Stimulated activated CD8-positive, alpha-beta memory T cell treated with anti-CD3 and anti-CD28 coated beads, Interleukin-15, amount 100 ng/mL, for 4 hours (primary cell): ENCODE measurements at places on chromosomes 1 and 21.

- no peak for DNase-seq
Observed at GRCh38 chr1:1418464-1419362, 2.4 kb downstream of the ANKRD65 start.

DNA sequence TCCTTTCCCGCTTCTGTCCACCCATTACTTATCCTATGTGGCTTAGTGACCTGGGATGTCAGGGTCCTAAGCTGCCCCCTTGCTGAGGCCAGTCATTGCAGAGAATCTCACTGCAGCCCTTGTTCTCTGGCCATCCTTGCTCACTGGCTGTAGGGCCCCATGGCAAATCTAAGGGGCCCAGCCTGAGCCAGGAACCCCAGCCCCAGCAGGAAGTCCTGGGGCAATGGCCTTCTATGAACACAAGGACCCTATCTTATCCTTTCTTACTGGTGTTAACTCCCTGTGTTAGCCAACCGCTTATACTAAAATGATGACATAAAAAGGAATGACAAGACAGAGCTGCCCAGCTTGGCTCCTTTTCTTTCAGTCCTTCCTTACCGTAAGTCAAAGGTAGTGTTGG is 29.9 kb downstream of the DHCR24 start:
- DNase-seq: no peak

GRCh38 chr1:39946216-39946615 is 8.7 kb upstream of the MFSD2A start:
- DNase-seq: no peak

DNA sequence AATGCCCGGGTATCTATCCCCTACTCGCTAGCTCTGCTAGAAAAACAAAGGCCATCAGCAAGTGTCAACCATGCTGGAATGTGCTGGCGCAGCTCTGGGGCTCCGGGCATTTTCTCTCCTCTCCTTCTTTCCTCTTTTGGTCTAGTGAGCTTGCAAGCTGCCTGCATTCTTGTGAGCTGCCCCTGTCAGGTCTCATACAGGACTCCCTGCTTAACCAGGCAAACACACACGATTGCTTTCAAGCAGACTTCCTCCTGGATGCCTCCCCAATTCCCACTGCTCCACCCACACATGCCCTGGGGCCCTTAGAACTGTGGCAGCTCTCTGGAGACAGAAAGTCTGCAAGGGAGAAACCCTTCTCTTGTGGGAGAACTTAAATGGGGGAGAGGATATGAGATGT is 35.7 kb upstream of the SUCO start:
- no peak for DNase-seq

GRCh38 chr1:63795455-63795854 is 21.6 kb downstream of the ROR1 start:
- no peak for DNase-seq

DNA sequence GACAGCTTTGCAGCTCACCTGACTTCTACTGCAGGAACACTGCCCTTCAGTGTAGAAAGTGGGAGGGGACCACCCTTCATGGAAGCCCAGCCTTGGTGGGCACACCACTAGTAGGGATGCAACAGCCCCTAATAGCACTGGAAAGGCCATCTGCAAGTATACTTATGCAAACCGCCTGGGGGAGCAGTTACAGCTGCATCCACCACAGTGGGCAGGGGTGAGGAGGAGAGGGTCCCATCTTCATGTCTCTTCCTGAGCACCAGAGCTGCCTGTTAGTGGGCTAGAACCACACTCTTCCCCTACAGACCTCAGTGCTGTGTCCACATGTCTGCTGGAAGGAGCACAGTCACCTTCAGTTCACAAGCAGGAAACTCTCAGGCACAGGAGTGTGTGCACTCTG is 66.2 kb upstream of the LHX8 start:
- no peak for DNase-seq

- no peak for DNase-seq
Observed at GRCh38 chr21:29718081-29718815, 221.5 kb downstream of the GRIK1 start.

GRCh38 chr1:61142726-61143500 is 60.6 kb downstream of the NFIA start:
- no peak for DNase-seq

DNA sequence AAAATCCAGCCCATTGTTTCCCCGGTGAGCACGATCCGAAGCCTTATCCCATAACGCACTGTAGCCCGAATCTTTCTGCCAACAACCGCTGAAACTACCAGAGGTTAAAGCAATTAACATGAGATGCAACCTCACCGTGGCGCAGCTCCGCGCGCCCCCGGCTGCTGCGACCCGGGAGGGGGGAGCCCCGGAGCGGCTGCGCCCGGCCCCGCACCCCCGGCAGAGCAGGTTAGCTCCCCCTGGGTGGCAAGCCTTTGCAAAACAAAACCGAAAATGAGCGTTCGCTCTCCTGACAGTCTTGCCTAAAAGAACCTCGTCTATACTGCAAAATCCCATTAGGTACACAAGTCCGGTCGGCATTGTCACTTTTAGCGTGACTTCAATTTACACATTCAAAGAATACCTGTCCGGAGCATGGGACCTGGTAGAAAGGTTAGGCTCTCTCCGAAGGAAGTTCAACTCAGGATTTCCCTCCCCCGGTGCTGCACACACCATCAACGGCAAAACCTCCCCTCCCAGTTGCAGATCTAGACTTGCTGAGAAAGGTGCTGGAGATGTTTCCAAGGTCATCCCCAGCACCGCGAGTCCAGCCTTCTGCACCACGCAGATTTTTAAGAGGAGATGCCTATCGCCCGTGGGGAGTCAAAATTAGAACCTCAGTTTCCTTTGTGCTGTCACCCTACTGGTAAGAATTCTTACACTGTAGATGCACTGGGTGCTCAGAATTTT is 107.5 kb downstream of the ZNF281 start:
- peak; percentile 39 for DNase-seq

- DNase-seq: no peak
Observed at GRCh38 chr1:70146488-70146887, 58.9 kb downstream of the LRRC40 start.

DNA sequence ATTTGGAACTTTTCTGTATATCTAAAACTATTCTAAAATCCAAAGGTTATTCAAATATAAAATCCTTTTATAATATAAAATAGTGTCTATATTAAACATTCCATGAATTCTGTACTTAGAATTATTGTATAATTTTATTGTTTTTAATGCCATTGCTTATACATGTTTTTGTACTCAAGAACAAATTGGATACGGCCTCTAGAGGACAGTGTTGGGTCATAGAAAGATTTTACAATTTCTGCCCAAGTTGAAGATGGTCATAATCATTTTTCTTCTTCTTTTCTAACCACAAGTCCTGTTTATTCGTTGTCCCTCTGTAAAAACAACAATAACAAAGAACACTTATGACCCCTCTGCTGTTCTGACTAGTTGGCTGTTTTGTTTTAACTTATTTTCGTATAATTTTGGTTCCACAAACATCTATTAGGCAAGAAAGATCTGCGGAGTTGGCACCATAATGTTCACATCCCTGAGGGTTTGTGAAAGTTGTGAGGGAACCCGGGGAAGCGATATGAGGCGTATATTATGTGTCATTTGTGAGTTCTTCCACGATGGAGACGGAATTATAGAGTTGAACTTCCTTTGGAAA is 75.7 kb upstream of the KIF26B start:
- no peak for DNase-seq

DNA sequence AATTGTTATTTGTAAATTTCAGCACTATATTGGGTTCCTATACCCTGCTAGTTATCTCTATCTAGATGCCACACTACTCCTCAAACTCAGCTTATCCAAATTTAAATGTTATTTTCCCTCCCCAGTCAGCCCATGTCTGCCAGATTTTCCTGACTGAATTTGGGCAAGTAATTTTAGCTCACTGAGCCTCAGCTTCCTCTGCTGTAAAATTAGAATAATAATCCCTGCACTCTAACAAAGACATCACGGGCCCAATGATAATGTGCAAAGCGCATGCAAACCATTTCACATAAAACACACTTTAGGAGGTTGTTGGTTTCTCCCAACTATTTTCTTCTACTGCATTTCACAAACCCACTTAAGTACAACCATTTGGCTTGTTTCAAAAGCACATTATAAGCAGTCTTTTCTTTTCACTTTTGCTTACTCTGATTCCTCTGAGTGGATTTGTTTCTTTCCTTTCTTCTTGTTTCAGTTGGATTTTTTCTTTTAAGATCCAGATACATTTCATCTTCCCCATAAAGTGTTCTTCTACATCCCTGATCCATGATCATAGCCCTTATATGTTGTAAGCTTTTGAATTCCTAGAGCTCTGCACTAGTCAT is 152.8 kb upstream of the DPT start:
- DNase-seq: no peak

DNA sequence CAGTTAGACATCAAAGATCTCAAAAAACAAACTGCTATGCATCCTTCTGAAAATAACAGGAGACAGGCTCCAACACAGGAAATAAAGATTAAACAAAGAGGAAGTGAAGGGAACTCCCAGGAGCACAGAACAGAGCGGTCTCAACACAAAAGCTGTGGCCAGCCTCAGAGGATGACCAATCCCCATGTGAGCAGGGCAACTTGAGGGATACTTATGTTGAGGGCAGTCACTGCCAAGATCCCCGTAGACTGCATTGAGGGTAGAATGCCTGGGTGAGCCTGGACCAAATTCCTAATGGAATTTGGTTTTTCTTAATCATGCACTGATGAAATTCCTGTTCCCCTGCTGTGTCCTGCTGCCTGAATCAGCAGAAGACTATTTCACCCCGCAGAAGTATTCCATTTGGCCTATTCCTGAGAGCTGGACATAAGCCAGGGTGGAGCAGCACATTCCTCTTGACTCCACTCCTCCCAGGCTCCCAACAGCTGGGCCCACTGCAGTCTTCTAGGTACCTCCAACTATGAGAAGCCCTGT is 49.0 kb downstream of the JAK1 start:
- no peak for DNase-seq

DNA sequence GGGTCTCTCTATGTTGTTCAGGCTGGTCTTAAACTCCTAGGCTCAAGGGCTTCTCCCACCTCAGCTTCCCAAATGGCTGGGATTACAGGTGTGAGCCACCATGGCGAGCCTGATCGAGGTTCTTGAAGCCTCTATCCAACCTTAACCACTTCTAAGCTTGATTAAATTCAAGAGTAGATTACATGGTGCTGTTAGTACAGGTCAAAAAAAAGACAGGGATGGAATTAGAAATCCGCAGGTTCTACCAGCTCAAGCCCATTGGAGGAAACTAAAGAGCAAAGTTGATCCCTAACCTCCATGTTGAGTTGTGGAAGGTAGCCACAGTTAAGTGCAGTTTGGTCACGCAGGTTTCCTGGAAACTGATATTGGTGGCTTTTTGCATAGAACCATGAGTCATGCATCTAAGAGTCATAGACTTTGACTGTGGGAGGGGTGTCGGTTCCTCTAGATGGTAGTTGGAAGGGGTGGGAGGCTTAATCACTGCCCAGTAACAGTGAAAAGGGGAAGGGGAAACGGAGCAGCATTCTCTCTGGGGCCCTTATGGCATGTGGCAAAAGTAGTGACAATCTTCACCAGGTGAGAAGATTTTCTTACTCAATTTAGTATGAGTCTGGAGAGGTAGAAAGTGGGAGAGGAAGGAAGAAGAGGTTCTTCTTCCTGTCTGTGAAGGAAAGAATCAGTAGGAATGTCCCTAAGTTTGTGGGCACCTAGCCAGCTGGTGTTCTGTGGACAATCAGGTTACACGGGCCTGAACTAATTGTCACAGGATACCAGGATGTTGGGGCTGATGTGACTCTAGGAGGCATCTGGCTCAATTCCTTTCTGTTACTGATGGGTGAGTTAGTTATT is 7.0 kb downstream of the CD53 start:
- DNase-seq: peak; percentile 58
